Stimulated activated CD8-positive, alpha-beta memory T cell treated with anti-CD3 and anti-CD28 coated beads, Interleukin-4, amount 100 ng/mL, for 24 hours (primary cell): ENCODE measurements at places on chromosomes 1 and 21.

GRCh38 chr1:104726917-104727316 lies 977.2 kb downstream of the AMY1C start:
- no peak for DNase-seq

- no peak for DNase-seq
These were observed 220.5 kb upstream of the B3GALT2 start for GRCh38 chr1:193406901-193407300.

DNA sequence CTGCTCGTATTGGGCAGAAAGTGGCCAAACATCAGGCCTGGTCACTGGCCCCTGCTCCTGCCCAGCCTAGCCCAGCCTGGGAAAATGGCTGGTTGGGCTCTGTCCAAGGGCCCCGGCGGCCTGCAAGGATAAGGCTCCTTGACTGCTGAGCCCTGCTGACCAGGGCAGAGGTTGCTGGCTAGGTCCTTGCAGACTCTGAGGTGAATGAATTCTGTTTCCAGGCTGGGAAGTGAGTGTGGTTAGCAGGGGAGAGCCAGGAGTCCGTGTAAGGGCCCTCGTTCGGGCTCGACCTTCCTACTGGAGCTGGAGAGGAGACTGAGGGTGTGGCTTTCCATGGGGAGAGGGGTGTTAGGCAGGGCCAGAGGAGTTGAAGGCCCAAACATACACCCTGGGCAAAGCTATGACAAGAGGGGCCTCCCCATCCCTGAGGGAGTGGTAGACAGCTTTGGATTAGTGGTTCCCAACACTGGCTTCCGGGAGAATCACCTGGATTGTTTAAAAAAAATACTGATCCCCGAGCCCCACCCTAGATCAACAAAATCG lies 20.6 kb downstream of the CSF1 start:
- no peak for DNase-seq

DNA sequence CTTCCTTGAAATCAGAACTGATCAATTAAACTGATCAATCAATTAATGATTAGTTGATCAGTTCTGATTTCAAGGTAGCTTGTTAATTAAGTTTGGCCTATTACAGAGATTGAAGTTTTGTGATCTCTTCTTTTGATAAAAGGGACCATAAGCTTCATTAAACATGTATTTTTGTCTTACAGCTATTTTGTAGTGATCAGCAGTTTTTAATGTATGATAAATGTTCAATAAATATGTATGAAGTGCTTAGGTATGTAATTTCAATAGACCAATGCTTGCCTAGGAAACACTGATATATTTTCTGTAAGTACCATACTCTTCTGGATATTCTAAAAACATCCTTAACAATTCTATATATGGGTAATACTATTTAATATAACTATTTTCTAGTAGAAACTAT lies 569.6 kb downstream of the BRINP3 start:
- no peak for DNase-seq

DNA sequence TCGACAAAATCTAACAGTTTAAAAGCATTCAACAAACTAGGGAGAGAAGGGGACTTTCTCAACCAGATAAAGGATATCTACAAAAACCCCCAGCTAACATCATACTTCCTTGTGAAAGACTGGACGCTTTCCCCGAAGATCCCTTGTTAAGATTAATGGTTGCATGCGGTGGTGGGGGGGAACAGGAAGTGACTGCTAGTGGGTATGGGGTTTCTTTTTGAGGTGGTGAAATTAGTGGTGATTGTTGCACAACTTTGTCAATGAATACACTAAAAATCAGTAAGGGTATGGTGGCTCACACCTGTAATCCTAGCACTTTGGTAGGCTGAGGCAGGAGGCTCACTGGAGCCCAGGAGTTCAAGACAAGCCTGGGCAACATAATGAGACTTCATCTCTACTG lies 26.9 kb upstream of the EYA3 start:
- DNase-seq, result peak; percentile 17

DNA sequence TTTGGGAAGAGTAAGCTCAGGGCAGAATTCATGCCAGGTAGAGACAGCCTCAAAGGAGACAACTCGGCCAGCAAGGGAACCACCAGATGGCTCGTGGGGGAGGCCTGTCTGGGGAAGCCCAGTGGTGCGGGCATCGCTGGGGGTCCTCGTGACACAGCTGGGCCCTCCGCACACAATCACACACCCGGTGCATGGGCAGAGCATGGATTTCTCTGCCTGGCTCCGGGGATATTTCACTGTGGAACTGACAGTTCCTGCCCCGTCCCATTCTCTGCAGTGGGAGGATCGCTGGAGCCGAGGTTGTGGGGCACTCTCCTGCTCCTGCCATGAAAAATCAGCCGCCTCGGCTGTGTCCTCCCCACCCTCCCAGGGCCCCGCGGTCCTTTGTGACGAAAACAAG lies 108.0 kb downstream of the CRYAA start:
- DNase-seq, result no peak

GRCh38 chr1:225449774-225450173 lies 21.9 kb upstream of the LBR start:
- no peak for DNase-seq

DNA sequence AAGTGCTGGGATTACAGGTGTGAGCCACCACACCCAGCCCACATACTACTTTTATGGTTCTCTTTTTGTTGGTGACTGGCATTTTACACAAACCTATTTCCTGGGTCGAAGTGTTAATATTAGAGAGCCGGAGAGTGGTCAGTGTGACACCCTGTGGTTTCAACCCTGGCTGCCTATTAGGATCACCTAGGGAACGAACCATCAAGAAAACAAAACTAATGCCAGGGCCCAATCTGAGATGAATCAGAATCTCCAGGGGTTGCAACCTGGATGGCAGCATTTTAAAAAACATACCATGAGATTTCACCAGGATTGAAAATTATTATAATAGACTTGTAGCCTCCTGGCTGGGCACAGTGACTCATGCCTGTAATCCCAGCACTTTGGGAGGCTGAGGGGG lies 6.1 kb downstream of the MRPS21 start:
- DNase-seq, result no peak

DNA sequence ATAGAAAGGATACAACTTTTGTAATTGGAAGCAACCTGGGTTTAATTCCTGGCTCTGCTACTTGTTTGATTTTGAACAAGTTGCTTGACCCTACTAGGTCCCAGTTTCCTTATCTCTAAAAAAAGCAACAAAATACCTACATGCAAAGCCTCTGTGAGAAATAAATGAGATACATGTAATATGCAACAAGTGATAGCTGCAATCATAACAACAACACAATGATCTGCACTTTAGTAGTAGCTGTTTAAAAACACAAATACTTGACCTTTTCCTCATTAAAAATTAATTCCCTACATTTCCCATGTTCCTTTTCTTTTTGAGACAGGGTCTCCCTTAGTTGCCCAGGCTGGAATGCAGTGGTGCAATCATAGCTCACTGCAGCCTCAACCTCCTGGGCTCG lies 40.0 kb downstream of the FRRS1 start:
- DNase-seq, result no peak

- no peak for DNase-seq
These were observed 78.9 kb upstream of the AK4 start for GRCh38 chr1:65069011-65069565.

DNA sequence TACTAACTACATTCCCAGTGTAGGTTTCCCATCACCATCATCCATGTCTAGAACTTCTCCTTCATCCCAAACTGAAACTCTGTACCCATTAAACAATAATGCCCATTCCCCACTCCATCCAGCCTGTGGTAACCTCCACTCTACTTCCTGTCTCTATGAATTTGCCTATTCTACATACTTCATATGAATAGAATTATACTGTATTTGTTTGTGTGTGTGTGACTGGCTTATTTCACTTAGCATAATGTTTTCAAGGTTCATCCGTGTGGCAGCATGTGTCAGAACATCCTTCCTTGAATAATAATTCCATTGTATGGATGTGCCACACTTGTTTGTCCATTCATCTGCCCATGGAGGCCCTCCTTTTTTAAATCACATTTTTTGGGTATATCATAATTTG lies 35.7 kb downstream of the ATP2B4 start:
- DNase-seq, result no peak

DNA sequence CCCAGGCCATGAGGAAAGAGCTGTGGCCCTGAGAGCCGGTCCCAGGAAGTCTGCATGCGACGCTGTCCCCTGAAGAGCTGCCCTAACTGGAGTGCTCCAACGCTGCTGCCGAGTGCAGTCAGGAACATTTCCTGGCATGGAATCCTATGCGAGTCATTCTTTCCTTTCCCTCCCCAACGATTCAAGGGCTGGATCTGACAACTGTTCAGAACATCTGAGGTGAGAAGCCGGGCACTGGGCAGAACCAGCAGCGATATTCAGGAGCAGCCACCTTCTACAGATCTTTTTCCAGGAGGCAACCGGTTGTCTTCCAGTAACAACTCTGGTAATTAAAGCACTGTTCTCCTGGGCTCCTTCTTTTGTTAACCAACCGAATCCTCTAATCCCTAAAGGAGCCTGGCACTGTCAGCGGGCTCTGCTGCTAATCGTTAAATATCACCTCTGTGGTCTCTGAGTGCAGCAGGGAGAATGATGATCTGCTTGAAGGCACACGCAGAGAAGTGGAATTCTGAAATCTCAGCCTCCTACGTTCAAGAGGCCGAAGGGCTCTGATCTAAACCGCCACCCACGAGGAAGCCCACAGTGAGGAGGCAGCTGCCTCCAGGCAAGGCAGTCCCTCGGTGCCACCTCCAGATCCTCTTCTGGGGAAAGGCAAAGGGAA lies 55.8 kb downstream of the SLC45A1 start:
- no peak for DNase-seq
